ENCODE measurements at places on chromosomes 2 and 18. TPM values are rescaled to one million over a fixed set of nuclear protein-coding genes. Genes with fewer than 3 reads are reported as not detected.

DNA sequence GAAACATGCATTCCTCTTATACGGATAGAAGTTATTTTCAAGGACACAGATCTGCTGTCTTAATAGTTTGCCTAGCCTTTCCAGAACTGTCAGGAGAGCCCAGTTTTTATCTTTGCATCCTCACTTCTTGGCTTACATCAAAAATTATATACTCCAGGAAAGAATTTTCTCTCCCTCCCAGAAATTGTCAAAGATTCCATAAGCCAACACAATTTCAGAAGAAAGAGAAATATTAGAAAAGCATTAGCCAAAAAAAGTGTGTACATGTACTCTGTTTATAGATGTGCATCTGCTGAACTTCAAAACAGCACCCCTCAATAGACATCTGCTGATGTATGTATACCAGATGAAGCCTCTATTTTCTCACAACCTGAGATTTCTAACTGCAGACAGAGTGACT is 210.4 kb downstream of the METTL4 start:
- DNase-seq: no peak

DNA sequence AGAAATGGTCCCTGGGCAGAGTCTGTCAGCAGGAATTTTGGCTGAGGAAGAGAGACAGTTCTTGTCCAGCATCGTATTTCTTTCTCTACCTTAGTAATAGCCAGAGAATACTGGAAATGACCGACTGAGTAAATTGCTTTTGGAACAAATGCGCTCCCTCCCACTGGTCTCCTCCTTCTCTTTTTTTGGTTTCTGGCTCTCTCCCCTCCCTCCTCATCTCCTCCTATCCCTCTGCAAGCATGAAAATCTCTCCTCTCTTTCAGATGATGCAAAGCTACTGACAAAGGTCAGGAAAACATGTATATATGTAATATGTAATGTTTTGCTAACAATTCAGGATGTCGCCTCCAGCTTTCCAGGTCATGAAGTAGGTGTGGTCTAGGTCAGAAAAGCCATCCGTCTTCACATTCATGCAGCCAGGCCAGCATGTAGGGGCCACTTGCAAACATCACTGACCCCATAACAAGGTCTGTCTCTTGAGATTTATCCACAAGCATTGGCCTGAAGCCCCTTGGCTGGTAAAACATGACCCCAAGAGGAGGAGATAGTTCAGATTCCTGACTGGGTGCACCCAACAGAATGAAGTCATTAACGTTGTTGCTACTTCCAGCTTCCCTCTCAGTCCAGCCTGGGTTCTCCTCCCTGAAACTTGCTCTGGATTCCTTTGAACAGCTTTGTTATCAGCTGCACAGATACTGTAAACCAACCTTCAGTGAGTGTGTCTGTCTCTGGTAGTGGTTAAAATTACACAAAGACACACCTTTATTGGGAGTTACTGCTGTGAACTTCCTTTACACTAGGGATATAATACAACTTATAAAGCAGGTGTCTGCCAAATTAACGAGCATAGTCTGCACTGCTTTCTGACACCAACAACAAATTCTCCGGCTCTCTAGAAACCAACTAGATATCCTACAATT is 864.4 kb upstream of the KLHL29 start:
- DNase-seq: no peak

DNA sequence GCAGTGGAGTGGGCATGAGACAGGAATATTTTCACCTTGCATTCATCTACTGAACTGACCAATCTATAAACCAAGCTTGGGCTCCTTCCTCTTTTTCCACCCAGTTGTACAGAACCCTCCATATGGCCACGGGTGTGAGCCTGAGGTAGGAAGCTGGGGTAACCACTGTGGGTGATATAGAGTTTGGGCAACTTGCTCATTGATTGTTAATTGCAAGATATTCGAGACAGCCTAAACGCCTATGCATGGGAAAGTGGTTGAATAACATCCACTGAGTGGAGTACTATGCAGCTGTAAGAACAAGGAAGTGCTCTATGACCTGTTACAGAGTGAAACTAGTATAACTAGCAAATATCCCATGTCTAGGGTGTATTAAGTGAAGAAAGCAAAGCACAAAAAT is 7.3 kb upstream of the VAPA start:
- DNase-seq: no peak

DNA sequence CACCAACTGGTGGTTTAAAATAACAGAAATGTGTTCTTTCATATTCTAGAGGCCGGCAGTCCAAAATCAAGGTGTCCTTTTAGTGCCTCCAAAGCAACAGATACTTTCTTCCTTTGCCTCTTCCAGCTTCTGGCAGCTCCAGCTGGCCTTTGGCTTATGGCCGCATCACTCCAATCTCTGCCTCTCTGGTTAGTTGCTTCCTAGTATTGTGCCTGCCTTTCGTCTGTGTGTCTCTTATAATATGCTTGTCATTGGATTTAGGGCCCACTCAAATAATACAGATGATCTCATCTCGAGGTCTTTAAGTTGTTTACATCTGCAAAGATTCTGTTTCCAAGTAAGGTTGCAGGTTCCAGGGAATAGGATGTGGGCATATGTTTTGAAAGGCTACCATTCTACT is 855.2 kb upstream of the ID2 start:
- DNase-seq: no peak

DNA sequence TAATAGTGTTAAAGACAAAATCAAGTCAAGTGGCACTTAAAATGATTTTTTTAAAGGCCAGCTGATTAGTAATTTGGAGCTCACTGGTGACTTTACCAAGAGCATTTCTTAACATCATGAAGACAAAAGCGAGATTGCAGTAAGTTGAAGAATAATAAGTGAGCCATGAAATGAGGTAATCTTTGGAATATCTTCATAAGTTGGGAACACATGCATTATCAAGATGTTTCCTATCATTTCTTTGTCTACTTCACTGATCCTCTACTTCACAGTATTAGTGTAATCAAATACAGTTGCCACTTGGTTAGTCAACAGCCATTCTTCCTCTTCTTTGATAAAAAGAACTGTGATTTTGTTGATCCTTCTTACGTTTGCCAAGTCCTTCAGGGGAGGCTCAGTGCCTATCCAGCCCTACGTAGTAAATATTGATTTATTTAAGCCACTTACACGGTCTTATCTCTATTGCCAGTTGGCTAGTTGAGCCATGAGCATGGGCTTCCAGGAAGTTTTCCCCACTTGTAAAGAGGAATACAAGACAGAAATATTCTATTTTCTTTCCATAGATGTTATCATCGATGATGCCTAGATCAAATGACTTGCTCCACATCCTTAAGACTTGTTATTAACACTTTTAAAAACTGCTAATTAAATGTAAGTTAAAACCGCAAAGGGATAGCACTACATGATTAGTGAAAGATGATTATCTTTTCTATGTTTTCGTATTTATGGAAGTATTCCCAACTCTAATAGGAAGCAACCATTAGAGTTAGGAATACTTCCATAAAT is 46.1 kb downstream of the YES1 start:
- no peak for DNase-seq

- DNase-seq: no peak
These were observed 21.1 kb downstream of the ARHGAP15 start for GRCh38 chr2:143150287-143150686.

- DNase-seq: no peak
These were observed 19.8 kb downstream of the PROC start for GRCh38 chr2:127437781-127438726.

INHBB gene
- polyA plus RNA-seq: 0.04 TPM

- DNase-seq: no peak
These were observed 81.5 kb upstream of the STON1 start for GRCh38 chr2:48448274-48449061.

DNA sequence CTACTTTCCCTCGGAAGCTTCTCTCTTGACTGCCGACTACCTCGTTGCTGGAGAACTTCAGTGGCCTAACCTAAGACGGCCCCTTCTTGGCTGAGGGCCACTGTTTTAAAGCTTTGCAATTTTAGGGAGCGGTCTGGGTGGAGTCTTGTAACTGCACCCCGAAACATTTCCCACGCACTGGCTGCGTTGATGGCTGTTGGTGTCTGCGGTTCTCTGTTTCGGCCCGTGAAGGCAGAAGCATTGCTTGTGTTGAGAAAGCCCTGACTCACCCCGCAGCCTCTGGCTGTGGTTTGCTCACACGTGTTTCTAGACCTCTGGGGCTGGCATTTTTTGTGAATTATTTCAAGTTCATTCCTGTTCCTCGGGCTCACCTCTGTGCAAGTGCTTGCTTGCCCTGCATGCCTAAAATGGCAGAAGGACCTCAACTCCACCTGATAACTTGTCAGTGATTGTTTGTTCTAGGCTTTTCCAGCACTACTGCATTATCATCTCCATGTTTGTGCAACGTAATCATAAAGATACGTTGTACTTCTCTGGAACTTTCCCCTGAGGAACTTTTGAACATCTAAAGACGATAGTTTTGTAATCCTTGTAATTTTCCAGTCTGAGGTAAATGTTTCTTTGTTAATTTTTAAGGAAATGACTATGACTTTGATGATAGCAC is 94.2 kb upstream of the DLX2 start:
- no peak for DNase-seq

GRCh38 chr2:156356014-156356754 is 23.7 kb upstream of the NR4A2 start:
- DNase-seq: no peak

DNA sequence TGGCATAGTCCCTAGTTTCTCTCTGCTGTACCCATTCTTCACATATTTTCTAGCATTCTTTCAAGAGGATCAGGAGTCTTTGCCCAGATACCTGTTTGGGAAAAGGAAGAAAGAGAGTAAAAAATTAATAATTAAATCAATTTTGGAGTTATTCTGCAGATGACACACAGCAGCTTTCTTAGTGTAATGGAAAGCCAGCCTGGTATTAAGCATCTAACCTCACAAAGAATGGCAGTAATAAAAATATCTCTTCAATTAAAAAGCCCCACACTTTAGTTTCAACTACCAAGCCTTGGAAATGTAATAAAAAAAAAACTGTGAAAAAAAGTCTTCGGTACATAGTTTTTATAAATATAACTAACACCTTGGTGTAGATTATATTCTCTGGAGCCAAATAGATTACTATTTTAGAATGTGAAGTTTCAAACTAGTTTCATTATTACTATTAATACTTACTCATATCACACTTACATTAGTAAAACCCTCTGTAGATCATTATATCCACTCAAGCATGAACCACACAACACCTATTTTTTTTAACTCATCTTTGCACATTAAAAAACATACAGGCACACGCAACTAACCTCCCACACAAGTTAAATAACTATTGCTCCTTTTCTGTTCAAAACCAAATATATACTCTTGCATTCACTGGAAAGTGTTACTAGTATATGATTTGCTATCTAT is 90.9 kb downstream of the GPD2 start:
- DNase-seq: no peak

DNA sequence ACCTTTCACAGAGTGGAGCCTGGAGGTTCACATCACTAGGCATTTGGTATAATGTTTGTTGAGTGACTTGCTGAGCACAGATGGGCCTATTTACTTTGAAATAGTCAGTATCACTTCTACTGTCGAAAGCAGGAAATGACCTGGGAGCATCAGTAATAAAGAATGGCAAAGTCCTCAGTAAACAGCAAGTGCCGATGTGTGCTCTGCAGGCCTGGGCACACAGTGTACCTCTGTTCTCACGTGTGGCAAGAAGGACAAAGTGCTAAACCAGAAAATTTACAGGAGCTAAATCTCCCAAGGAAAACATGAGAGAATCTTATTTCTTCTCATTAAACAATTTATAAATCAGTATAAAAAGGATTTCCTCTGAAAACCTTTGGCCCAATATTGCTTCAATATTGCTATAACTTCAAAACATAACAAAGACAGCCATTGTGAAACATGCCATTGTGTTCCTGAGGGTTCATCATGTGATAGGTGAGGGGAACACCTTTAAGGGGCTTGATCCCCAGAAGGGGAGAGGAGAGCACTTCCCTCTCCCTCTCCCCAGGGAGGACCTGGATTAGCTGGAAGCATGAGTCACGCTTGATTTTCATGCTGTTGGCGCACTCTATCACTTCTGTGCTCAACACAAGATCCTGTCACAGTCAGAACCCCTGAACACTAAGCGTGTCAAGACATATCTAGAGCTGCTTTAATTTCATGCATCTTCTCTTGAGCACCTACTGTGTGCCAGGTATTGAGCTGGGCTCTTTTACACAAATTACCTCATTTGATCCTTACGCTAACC is 131.5 kb upstream of the SMAD2 start:
- DNase-seq: no peak

- DNase-seq: no peak
These were observed 4.9 kb upstream of the IMP4 start for GRCh38 chr2:130337735-130338325.

GRCh38 chr2:235008584-235009044 is 56.8 kb downstream of the SH3BP4 start:
- no peak for DNase-seq

DNA sequence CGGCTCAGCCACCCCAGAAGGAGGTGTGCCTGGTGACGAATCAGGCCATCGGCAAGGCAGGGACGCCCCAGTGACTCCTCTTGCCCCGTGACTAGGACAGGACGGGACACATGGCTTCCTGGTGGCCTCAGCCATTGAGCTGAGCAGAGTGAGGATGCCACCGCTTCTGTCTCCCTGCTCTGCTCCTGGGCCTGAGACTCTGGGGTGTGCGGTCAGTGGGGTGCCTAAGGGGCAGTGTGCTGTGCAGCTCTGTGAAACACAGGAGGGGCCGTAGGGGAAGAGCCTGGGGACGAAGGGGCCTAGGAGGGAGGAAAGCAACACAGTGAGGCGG is 24.3 kb downstream of the IGFBP5 start:
- no peak for DNase-seq

CCDC85A gene
- 1.9 TPM for polyA plus RNA-seq

GRCh38 chr2:152227969-152228592 is 52.5 kb upstream of the STAM2 start:
- no peak for DNase-seq

DNA sequence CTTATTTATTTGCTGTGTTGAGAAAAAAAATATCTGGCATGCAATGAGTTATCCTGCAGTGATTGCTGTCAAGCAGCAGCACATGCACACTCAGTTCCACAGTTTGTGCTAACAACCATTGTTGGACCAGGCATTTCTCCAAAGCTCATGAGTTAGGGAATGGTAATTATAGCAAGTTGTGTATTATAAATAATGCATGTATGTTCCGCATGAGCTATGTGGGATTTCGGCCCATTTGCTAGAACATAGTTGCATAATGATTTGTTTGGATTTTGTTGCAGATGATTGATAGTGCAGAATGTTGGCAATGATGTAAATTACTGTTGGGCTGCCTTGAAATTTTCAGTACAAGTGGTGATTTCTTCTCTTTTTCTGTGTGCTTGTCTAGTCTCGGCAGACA is 10.7 kb downstream of the KCNJ3 start:
- no peak for DNase-seq

- DNase-seq: no peak
These were observed 27.0 kb upstream of the CASP8 start for GRCh38 chr2:201233192-201233811.

DNA sequence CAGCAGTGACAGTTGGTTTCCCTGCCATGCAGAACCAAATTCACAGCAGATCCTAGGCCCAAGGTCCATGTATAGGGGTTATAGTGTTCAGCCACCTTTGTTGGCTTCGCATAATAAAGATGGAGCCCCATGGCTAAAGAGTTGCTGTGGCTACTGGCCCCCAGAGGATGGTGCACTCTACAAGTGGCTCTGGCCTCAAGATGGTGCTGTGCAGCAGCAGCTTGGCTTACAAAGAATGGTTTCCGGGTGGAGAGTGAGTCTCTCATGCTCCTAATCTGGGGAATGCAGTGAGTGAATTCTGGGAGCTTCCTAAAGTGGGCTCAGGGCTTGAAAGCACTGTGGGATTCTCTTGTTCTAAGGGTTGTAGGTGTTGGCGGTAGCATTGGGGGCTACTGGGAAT is 1199.7 kb downstream of the CNTNAP5 start:
- no peak for DNase-seq

CYBRD1 gene
- polyA plus RNA-seq: 46.7 TPM
